Epithelial cell of prostate (primary cell): ENCODE measurements at places on chromosomes 11 and 22.

GRCh38 chr11:43895601-43896000, 15.0 kb downstream of the ALKBH3 start:
- no peak for DNase-seq

GRCh38 chr22:20206709-20207215, 55.9 kb upstream of the CCDC188 start:
- DNase-seq: no peak

DNA sequence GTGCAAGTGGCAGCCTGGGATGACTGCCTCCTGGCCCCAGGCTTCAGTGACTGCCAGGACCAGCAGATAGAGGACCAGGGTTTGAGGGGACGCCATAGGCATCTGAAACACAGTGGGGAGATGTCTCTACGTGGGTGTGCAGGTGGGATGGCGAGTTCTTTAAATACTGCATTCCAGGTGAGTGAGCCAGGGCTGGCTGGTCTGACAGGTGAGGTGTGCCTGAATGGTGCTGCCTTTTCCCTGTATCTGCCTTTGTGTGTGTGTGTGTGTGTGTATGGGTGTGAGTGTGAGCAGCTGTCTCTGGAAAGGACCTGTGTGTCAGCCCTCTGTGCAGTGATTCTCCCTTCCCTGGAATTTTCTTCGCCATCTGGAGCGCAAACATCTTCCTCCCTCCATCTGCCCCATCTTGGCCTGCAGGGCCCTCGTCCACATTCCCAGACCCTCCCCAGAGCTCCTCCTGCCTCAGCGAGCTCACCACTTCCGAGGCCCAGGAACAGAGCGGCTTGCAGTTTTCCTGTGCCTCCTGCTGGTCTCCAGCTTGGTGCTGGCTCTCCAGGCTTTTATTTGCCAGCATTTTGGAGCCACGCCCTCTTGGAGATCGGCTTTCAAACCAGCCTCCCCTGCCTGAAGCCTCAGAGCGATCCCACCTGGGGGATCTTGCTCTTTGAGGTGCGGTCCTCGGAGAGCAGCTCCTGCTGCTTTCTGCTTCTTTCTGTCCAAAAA, at the start of gene GPHA2:
Gene GPHA2, minus strand, starts transcription at position 535 of the 723 bp plus-strand sequence. Its CDS starts 433 bp downstream, at position 102.
- no peak for DNase-seq

- DNase-seq: no peak
Observed at GRCh38 chr11:87239001-87239400, 201.3 kb downstream of the TMEM135 start.

- DNase-seq: no peak
Observed at GRCh38 chr11:81380395-81380794, 1353.3 kb downstream of the FAM181B start.

DNA sequence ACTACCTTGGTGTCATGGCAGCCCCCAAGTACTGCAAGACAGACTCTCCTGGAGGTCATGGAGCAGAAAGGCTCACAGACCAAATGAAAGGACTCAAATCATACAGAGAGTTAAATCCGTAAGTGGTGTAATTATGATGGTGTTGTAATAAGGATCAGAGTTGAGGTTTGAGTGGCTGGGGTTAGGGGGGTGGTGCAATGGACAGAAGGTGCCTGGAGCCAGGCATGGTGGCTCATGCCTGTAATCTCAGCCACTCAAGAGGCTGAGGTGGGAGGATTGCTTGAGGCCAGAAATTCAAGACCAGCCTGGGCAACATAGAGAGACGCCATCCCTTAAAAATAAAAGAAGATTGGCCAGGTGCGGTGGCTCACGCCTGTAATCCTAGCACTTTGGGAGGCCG, 18.7 kb downstream of the ART5 start:
- no peak for DNase-seq

- DNase-seq: no peak
Observed at GRCh38 chr11:100515087-100515486, 172.0 kb upstream of the ARHGAP42 start.

- DNase-seq: no peak
Observed at GRCh38 chr11:17230867-17231851, 23.4 kb upstream of the PIK3C2A start.

GRCh38 chr11:62504158-62504973, 42.2 kb downstream of the AHNAK start:
- no peak for DNase-seq

DNA sequence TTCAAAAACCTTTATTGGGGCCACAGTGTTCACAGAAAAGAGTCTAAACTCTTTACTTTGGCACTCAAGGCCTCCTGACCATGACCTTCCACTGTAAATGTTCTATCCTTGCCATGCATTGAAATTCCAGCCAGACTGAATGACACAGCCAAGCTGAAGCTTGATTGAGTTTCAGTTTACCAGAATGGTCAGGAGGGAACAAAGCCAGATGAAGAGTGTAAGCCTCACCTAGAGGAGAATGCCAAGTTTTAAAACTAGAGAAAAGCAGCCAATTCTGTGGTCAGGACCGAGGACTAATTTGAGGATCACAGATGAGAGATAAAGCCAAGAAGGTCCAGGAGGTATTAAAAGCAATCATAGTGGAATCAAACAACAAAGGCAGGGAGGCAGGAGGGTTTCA, 215.3 kb downstream of the KCNA4 start:
- no peak for DNase-seq

DNA sequence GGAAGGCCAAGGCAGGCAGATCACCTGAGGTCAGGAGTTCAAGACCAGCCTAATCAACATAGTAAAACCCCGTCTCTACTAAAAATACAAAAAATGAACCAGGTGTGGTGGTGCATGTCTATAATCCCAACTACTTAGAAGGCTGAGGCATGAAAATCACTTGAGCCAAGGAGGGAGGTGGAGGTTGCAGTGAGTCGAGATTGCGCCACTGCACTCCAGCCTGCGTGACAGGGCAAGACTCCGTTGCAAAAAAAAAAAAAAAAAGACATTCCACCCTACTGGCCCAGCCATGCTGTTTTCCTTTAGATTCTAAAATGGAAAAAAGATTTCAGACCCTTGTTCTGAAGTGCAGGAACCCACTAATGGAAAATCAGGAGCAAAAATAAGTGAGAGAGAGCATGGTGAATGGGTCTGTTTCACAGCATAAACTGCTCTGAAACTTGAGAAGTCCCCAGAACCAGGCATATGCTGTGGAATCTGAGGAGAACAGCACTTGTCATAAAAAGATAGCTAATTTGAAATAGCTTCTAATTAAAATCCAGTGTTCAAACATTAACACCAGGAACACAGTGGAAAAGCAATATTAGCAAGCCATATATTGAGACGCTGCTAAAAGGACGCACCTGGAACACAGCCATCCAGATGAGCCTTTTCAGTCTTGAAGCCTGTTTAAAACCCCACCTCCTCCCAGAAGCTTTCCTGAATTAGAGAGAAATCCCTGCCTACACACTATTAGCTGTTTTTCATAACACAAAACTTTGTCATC, 66.3 kb upstream of the CHRM4 start:
- no peak for DNase-seq

GRCh38 chr22:49255741-49256318, 571.8 kb downstream of the BRD1 start:
- DNase-seq: no peak

GRCh38 chr11:126403658-126404057, 48.2 kb downstream of the ST3GAL4 start:
- no peak for DNase-seq

DNA sequence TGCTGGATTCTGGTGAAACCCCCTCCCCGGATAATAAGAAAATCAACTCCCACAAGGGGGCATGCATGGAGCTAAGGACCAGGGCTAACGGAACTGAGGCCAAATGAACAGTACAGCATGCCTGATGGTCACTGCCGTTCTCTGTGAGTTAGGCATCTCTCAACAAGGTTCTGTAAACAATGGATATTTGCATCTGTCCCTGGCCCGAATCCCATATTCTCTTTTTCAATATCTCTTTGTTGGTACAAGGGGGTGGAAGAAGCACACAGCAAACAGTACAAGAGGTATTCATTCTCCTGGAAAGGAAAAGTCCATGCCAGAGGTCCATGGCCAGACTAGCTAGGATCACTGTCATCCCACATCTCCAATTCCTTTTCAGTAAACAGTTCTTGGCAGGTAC, 32.2 kb upstream of the APOA1 start:
- DNase-seq: no peak

DNA sequence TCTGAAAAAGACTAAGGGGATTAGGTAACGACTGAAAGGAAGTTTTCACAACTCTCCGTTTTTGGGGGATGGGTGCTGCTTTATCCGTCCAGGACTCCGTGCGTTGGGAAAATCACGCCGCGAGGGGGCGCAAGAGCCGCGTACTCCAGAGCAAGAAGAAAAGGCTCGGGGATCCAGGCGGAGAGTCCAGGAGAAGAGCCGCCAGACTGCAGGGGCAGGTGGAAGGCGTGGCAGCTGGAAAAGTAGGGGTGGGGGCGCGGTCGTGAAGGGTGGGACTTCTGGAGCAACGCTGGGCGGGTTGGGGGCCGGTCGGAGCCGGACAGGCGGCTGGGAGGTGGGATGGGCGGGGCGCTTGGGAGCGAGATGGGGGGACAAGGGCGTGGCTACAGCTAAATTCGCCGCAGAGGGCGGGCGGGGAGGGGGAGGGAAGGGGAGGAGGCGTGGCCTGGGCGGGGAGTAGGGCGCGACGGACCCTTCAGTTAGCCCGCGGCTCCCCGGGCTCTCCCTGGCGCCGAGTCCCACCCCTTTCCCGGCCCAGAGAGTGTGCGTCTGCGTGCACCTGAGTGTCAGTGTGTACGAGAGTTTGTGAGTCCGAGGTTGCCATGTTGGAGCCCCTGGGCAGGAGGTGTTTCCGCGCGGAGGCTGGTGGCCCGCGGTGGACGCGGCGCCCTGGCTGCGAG, 613 bp upstream of the ARHGEF17 start:
- peak; percentile 85 for DNase-seq

- no peak for DNase-seq
Observed at GRCh38 chr11:63518548-63518947, 12.7 kb downstream of the LGALS12 start.

GRCh38 chr11:85171648-85172257, 455.4 kb downstream of the DLG2 start:
- no peak for DNase-seq

- no peak for DNase-seq
Observed at GRCh38 chr11:57230791-57231538, 6.1 kb downstream of the APLNR start.

- DNase-seq: no peak
Observed at GRCh38 chr11:67262731-67263675, 3.3 kb upstream of the GRK2 start.

GRCh38 chr11:34454308-34455032, 15.7 kb downstream of the CAT start:
- no peak for DNase-seq

DNA sequence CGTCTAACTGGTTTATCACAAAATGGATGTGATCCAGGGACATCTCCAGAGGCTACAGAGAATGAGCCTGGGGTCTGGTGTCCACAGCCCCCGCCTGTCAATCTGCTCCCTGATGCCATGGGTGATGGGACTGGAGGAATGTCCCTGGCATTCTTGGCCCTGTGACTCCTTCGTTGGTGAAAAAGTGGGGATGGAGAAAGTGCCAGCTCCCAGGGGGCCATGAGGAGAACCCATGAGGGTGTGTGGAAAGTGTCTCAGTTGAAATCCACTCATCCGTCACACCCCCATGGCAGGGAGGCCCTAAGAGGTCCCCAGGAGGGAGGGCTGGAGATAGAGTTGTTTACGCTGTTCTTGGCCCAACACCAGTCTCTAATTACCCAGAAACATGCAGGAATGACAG, 322.0 kb downstream of the CTTN start:
- no peak for DNase-seq

GRCh38 chr11:115673720-115674119, 169.5 kb upstream of the CADM1 start:
- DNase-seq: no peak

DNA sequence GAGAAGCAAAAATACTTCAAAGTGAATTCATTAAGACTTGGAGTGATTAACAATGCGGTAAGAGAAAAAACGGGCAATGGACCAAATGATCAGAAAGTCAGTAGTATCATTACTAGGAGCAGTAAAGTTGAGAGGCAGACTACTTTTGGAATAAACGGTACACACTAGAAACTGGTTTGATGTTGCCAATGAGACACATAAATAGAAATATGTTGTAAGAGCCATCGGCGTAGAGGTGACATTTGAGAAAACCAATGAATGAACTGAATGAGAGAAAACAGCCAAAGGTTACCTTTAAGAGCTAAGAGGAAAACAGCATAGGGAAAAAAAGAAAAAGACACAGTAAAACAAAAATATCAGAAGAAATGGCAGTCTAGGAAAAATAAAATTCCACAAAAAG, 6.2 kb downstream of the CHORDC1 start:
- DNase-seq: no peak

GRCh38 chr22:35940166-35940565, 88.5 kb downstream of the RBFOX2 start:
- no peak for DNase-seq

DNA sequence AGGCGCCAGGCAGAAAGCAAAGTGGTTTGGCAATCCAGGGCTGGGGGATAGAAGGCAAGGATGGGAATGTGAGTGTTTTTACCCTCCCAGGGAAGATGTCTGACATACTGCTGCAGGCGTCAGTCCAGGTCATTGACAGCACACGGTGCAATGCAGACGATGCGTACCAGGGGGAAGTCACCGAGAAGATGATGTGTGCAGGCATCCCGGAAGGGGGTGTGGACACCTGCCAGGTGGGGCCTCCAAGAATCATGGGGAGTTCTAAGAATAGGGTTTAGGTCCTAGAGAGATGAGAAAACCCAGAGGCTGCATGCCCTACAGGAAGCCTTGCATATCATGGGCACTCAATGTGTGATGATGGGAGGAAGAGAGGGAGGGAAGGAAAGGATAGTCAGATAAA, 28.3 kb upstream of the SMIM35 start:
- no peak for DNase-seq

DNA sequence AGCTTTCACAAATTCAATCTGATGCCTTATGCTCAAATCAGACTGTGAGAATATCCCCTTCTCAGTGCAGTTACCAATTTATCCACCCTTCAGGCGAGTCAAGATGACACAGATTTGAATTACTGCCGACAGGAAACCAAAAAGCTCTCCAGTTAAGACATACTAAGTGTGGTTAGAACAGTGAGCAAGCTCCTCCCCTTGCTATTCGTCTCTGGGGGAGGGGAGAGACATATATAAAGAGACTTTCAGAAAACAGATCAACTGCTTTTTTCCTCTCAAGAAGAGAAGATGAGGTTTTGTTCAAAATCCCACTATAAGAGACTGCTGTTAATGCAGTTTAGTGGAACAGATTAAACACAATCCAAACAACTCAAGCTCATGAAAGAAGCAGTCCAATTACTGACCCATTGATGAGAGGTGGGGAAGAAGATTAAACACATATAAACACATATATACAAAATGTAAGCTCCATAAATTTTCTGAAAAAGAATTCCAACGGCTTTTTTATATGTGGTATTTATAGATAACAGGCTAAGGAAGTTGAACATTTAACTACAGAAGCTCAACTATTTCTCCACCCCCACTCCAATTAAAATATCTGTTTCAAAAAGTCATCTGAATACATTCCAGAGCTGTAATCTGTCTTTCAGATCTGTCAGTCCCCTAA, 102.7 kb downstream of the MRTFA start:
- DNase-seq: no peak

DNA sequence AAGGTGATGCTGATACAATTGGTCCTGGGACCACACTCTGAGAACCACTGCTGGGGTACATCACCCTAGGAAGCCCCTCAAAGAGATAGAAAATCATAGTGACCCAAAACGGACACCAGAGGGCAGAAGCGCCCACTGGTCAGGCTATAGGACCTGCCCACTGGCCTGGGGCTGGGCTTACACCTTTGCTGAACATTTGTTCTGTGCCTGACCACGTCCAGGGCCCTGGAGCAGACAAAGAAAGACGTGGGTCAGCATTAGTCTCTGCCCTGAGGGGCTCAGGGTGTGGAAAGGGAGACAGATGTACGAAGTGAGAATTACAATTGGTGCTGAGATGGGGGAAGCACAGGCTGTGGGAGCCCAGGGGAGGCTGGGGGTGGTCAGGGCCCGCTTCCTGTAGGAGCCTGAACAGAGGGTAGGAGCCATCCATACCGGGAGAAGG, 14.4 kb upstream of the SERPINH1 start:
- DNase-seq: no peak
